ENCODE measurements at places on chromosomes 6 and 20.
A peak's percentile ranks its signal among the peaks of the same experiment; 100 is the strongest.

GRCh38 chr6:2771079-2771478 lies 5.9 kb downstream of the WRNIP1 start:
- no peak for DNase-seq

DNA sequence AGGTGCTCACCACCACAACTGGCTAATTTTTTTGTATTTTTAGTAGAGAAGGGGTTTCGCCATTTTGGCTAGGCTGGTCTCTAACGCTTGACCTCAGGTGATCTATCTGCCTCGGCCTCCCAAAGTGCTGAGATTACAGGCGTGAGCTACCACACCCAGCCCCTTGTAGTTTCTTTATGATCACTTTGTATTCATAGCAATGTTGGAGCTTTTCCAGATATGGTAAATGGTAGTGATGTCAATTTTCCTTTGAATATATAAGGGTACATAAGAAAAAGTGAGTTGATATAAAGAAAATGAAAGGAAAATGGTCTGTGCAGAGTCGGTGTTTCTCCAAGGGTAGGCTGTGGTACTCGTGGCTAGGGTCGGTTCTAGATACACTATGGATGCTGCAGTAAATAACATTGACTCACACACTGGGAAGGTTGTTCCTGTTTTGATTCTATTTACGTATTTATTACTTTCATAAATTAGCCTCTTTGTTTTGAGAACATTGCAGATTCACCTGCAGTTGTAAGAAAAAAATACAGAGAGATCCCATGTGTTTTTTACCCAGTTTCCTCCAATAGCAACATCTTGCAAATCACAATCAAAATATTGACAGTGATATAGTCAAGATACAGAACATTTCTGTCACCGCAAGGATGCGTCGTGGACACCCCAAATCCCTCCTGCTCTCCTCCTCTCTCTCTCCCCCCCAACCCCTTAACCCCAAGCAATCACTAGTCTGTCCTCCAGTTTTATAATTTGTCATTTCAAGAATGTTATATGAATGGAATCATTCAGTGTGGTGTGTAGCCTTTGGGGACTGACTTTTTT lies 2.5 kb downstream of the ZNF831 start:
- no peak for DNase-seq

DNA sequence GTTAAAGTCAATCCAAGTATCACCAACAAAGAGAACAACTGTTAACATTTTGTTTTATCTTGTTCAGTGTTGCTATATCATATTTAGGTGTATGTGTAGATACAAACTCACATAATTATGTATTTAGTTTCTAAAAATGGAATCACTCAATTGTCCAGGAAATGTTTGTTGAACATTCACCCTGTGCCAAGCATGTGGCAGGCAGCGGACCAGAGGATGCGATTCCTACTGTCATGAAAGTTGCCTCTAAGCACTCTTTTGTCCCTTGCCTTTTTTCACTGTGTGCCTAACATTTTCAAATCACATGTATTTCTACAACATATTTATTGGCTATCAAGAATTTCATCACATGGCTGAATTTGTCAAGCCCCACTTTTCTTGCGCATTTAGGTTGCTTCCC lies 16.9 kb upstream of the TGM2 start:
- DNase-seq: no peak

DNA sequence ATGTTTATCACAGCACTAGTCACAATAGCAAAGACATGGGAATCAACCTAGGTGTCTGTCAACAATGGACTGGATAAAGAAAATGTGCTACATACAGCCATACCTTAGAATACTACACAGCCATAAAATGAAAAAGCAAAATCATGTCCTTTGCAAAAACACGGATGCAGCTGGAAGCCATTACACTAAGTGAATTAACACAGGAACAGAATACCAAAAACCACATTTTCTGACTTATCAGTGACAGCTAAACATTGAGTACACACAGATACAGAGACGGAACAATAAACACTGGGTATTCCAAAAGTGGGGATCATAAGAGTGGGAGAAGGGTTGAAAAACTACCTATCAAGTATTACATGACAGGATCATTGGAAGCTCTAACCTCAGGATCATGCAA lies 43.3 kb upstream of the DST start:
- no peak for DNase-seq

- DNase-seq: no peak
Measured at GRCh38 chr6:160085713-160086505, 35.7 kb upstream of the SLC22A1 start.

DNA sequence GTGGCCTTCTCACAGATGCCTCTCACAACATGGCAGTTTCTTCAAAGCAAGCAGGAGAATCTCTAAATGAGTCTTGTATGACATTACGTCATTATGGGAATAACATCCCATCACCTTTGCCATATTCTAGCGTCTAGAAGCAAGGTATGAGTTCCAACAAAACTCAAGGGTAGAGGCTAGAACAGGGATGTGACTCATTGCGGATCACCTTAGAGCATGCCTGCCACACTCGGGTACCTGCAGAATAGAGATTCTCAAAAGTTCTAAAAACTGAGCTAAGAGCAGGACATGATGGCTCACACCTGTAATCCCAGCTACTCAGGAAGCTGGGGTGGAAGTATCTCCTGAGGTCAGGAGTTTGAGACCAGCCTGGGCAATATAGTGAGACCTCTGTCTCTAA lies 182.8 kb downstream of the SLC16A10 start:
- no peak for DNase-seq

DNA sequence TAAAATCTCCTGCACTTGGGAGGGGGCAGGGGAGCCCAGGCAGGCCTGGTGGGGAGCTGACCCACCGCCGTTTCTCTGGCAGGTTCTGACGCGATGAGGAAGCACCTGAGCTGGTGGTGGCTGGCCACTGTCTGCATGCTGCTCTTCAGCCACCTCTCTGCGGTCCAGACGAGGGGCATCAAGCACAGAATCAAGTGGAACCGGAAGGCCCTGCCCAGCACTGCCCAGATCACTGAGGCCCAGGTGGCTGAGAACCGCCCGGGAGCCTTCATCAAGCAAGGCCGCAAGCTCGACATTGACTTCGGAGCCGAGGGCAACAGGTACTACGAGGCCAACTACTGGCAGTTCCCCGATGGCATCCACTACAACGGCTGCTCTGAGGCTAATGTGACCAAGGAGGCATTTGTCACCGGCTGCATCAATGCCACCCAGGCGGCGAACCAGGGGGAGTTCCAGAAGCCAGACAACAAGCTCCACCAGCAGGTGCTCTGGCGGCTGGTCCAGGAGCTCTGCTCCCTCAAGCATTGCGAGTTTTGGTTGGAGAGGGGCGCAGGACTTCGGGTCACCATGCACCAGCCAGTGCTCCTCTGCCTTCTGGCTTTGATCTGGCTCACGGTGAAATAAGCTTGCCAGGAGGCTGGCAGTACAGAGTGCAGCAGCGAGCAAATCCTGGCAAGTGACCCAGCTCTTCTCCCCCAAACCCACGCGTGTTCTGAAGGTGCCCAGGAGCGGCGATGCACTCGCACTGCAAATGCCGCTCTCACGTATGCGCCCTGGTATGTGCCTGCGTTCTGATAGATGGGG lies 3.0 kb downstream of the PRND start:
- no peak for DNase-seq

- no peak for DNase-seq
Measured at GRCh38 chr6:16855460-16855859, 94.2 kb upstream of the ATXN1 start.

- no peak for DNase-seq
Measured at GRCh38 chr20:53128004-53128403, 155.8 kb downstream of the TSHZ2 start.

- no peak for DNase-seq
Measured at GRCh38 chr6:96943555-96944215, 19.2 kb downstream of the KLHL32 start.

GRCh38 chr20:20399531-20400500 lies 31.9 kb downstream of the INSM1 start:
- DNase-seq: no peak

DNA sequence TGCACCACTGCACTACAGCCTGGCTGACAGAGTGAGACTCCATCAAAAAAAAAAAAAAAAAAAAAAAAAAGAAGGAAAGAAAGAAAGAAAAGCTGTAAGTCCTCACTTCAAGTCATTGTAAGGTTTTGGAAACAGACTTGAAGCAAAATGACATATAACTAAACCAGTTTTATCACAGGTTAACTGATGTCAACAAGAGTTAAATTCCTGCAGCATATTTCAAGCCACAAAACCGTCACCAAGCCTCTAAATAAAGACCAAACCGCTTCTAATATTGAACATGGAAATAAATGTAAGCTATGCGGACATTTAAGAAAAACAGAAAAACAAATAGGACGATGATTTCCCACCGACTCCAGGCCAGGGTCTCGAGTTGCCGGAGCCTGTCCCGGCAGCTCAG lies 88.9 kb upstream of the RPS6KA2 start:
- no peak for DNase-seq

DNA sequence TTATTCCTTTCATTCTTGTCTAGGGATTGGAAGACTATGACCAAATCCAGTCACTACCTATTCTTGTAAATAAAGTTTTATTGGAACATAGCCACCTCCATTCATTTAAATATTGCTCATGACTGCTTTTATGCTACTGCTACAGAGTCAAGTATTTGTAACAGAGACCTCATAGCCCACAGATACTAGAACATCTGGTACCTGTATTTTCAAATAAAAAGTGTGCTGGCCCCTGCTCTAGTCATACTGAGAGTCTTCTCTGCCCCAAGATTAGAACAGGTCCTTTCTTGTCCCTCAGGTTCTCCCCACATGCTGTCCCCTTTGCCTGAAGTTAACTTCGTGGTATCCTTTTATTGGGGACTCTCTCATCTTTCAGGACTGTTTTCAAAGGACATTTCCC lies 422.3 kb downstream of the CBLN4 start:
- no peak for DNase-seq

- DNase-seq: no peak
Measured at GRCh38 chr6:23403460-23403859, 722.6 kb upstream of the NRSN1 start.

GRCh38 chr6:41037107-41037900 lies 1.7 kb downstream of the UNC5CL start:
- DNase-seq: no peak

- no peak for DNase-seq
Measured at GRCh38 chr20:20023395-20023794, 6.2 kb downstream of the NAA20 start.

DNA sequence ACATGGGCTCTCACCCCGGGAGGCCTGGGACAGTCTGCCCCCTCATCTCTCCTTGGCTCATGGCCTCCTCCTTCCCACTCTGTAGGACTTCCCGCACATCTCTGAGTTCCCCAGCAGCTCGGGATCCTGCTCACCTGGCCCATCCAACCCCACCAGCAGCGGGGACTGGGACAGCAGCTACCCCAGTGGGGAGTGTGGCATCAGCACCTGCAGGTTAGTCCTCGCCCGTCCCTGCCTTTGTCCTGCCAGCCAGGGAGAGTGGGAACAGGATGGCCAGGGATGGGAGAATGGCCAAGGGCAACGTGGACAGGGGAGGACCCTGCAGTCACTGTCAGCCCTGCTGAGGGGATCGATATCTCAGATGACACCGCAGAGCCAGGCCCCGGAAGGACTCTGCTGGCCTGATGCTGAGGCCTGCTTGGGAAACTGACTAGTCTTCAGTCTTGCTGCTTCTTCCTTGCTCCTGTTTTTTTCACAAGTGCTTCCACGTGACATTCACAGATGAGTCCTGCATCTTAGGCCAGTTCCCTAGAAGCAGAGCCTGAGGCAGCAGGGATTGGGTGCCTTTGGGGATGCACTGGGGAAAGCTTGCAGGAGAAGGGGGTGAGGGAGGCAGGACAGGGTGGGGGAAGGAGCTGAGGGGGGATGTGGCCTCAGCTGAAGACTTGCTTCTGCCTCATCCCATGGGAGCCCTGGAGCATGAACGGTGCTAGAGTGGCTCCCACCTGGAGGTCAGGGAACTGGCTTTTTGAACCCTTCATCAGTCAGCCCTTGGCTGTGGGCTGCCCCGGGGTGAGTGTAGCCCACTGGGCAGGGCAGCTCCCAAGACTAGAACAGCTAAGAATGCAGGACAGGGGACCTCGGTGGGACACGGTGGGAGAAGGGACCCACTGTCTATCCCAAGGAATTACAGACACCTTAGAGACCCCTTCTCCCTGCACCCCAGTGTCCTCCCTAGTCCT lies 120.1 kb downstream of the JPH2 start:
- DNase-seq: peak; percentile 0

DNA sequence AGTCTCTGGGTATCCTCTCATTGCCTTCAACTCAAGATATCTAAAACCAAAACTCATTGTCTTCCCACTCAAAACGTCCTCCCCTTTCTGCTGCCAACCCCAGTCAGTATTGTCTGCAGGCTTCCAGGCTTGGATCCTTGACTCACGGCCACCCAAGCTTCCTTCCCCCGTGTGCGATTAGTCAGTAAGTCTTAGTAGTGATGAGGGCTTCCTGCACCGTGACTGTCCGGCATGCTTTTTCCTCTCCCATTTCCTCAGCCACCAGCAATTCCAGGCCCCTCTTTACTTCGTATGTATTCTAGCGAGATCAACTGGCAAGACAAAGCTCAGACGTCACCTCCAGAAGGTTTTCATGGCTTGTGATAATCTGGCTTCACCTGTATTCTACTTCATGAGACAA lies 88.6 kb upstream of the DUSP22 start:
- no peak for DNase-seq

DNA sequence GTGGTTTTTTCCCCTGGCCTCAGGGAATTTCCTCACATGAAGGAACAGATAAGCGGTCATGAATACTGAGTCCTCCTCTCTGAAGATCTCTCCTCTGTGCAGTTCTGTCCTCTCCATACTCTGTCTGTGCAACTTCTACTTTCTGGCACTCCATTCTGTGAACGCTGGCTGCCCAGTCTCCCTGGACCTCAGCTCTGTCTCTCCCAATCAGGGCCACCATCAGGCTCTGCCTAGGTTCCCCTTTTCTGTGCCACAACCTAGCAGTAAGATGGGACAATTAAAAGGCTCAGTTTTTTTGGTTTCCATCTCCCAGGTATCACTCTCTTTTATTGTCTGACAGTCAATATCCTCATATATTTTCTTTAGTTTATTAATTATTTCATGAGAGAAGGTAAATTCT lies 4.8 kb upstream of the ADGB start:
- no peak for DNase-seq

GRCh38 chr6:129069006-129069405 lies 186.1 kb downstream of the LAMA2 start:
- no peak for DNase-seq

GRCh38 chr6:86010915-86011786 lies 368.5 kb upstream of the SYNCRIP start:
- DNase-seq: no peak

GRCh38 chr6:125300992-125301434 lies 754 bp downstream of the HDDC2 start:
- DNase-seq: no peak

DNA sequence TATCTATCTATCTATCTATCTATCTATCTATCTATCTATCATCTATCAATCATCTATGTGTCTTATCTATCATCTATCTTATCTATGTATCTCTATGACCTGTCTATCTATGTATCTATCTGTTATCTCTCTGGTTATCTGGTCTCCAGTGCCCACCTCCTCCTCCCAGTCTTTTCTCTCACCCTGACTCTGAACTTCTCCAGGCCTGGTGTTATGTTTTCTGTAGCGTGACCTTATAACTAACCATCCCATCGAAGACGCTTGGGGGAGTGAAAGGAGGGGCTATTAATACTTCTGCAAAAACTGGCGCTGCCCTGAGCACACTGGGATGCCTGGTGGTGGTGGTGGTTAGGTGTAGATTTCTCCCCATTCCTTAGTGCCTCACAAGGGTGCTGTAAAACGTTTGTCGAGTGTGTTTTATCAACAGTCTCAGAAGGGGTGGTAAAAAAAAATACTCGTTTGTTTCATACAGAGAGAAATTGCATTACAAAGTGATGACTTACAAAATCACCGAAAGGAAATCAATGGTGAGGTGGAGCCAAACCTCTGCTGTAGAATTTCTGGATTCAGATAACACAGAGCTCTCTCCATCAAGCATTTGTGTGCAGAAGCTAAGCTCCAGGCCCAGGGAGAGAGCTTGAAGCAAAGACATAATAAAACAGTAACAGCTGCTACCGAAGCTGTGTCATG lies 156.2 kb downstream of the BCAS1 start:
- DNase-seq: peak; percentile 69
